ENCODE measurements at places on chromosomes 4 and X.
A peak's percentile ranks its signal among the peaks of the same experiment; 100 is the strongest.

GRCh38 chr4:57501720-57502119, 391.5 kb upstream of the IGFBP7 start:
- peak; percentile 97 for DNase-seq

- no peak for DNase-seq
These were observed 155.4 kb downstream of the PTTG2 start for GRCh38 chr4:38115601-38116000.

DNA sequence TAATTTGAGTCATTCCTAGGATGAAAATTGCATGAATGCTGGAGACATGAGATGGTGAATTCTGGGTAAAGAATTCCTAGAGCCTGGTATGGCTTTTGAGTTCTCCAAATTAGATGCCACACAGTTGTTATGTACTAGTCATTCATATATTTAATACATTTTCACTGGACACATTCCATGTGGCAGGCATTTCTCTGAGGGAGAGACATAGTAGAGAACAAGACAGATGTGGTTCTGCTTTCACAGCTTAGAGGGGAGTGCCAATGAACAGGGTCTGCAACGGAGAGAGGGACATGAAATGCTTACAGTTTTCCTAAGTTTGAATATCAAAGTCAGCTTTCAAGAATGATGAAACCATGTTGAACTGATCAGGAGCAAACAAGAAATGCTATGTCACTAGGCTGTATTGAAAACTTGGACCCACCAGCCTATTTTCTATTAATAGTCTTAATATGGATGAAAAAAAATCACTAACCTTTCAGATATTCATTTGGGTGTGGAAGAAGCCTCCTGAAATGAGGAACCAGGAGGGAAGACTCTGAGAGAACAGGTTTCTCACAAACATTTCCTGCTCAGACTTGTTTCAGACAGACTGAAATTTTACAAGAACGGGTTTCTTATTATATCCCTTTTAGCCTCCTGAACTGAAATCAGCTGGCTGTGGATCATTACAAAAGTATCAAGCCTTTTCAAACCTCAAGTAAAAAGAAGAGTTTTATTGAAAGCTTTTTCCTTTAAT, 276.0 kb upstream of the TET2 start:
- DNase-seq: peak; percentile 17

GRCh38 chr4:84852081-84852480, 114.4 kb downstream of the WDFY3 start:
- peak; percentile 37 for DNase-seq

GRCh38 chrX:670645-671044, 40.1 kb downstream of the SHOX start:
- DNase-seq: peak; percentile 45

- peak; percentile 87 for DNase-seq
These were observed 315.9 kb downstream of the MAPK10 start for GRCh38 chr4:86043755-86044592.

DNA sequence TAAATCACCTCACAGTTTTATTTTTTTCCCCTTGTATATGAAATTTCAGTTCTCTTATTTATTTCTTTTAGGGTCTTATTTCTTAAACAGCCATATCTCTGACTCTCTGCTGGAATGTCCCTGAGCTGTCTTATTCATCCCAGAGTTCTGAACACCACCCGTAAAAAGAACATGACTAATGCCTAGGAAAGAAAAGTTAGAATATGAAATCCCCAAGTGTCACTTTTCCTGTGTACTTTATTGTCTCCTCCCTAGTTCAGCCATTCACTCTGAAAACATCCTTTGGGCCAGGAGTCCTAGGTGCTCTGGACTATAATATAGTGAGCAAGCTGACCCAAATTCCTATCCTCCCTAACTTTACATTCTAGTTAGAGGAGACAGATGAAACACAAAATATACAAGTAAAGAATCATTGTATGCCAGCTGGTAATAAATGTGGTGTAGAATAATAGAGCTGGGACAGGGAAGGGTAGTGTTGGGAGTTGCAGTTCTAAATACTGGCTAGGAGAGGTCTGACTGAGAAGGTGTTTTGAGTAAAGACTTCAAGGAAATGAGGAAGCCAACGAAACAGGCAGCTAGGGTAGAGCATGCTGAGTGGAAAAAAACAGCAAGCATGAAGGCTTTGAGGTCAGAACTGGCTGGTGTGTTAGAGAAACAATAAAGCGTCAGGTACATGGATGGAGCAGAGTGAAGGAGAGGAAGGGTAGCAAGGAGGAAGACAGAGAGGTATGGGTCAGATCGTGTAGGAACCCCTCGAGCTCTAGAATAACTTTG, 40.6 kb upstream of the FTHL17 start:
- DNase-seq: no peak

DNA sequence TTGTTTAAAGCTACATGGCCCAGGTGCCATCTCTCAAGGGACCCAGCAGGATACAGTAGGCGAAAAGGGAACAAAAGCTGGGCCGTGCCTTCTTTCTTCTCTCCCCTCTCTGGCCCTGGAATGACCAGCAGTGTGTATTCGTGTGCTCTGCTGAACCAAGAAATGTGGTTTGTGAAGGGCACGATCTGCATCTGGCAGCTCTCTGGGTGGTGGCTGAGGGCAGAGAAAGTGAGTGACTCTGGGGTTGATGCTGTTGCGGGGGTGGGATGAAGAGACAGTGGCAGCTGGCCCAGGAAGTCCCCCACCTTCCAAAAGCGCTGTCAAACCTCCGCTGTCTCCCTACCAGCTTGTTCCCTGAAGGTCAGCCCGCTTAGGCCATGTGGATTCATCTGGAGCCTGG, 88.3 kb downstream of the CLDN34 start:
- no peak for DNase-seq

DNA sequence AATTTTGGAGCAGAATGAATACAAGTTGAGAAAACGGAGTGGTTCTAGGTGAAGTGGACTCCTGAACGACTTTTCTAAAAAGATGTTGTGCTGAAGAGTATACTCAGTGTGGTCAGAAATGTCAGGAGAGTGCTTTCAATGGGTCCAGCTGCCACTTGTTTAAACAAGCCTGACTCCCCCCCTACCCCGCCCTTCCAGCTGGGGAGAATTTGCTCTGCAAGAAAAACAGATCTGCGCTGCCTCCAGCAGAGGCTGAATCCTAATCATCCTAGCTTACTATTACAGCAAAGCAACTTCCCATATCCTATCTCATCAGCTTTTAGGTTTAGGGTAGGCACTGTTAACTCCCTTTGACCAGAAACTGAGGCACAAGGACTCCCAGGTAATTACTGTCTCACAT, 1.9 kb downstream of the MAP3K15 start:
- no peak for DNase-seq
